ENCODE measurements at places on chromosomes 2 and 18.

DNA sequence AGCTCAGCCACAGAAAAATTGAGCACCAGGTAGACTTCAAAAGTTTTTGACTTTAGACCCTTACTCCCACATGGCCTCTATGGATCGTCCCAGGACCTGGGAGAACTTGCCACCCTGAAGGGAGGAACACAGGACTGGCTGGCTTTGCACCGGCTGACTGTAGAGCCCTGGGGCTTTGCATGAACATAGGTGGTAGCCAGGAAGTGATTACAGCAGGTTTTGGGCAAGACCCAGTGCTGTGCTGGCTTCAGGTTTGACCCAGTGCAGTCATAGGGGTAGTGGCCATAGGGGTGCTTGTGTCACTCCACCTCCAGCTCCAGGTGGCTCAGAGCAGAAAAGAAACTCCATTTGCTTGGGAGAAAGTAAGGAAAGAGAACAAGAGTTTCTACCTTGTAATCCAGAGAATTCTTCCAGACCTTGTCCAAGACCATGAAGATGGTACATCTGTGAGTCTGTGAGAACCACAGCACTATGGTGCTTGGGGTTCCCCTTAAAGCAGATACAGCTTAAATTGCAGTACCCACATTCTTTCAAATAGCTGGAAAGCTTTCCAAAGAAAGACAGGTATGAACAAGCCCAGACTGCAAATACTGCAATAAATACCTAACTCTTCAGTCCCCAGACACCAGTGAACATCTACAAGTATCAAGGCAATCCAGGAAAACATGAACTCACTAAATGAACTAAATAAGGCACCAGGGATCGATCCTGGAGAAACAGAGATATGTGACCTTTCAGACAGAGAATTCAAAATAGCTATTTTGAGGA lies 13.0 kb upstream of the SESTD1 start:
- no peak for DNase-seq

DNA sequence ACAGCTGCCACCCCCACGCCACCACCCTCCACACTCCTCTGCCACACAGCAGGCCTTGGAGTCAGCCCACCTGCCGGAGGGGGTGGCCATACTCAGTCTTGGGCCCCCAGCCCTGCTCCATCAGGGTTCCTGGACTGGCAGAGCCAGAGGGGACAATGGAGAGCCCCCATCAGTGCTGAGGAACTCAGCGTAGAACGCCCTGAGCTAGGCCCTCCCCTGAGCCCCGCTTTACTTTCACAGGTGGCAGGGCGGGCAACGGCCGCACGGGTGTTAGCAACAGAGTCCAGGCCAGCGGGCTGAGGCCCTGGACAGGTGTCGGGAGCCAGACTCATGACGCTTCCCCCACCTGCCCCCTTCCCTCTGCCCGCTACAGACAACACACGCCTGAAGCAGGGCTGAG lies 47.1 kb downstream of the FOSL2 start:
- DNase-seq, result no peak

DNA sequence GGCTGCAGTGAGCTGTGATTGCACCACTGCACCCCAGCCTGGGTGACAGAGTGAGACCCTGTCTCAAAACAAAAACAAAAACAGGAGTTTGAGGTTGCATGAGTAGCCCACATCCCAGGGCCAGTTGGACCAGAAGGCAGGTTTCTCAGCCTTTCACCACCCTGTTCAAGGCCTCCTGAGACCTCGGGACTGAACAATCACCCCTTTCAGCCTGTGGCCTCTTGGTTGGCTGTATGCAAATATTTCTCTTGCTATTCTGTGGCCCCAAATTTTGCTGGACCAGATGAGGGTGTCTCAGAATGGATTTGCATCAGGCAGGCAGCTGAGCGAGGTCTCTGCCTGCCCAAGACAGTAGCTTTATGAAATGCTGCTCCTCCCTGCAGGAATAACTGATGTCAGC lies 56.9 kb downstream of the DPYSL5 start:
- no peak for DNase-seq

GRCh38 chr2:217886091-217886490 lies 116.7 kb downstream of the TNS1 start:
- DNase-seq, result no peak

GRCh38 chr2:30115141-30115980 lies 31.4 kb upstream of the YPEL5 start:
- peak; percentile 83 for DNase-seq

DNA sequence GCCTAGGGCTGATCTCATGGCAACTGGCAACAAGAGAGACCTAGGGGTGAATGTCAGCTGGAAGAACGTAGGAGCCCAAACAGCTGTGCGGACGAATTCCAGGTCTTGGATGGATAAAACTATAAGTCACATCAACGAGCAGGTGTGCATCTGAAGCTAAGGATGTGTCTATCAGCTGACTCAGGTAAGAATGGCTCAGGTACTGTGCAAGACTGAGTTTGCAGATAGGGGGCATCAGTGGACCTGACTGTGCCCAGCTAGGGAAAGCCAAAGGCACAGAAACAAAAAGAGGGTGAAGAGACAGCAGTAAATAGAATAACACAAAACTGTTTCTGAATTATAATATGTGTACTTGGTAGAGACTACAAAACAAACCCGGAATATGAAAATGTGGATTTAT lies 357.3 kb downstream of the ZEB2 start:
- no peak for DNase-seq

DNA sequence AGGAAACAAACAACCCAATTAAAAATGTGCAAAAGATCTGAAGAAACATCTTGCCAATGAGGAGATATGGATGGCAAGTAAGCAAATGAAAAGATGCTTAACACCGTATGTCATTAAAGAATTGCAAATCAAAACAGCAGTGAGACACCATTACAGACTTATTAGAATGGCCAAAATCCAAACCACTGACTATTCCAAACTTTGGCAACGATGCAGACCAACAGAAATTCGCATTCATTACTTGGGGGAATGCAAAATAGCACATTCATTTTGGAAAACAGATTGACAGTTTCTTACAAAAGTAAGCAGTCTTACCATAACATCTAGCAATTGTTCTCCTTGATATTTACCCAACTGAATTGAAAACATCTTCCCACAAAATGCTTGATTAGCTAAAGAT lies 1118.7 kb downstream of the SUCLG1 start:
- DNase-seq, result no peak

GRCh38 chr2:138433995-138434951 lies 67.3 kb upstream of the SPOPL start:
- DNase-seq, result no peak

- no peak for DNase-seq
Measured at GRCh38 chr2:190563646-190564045, 29.1 kb upstream of the NEMP2 start.

DNA sequence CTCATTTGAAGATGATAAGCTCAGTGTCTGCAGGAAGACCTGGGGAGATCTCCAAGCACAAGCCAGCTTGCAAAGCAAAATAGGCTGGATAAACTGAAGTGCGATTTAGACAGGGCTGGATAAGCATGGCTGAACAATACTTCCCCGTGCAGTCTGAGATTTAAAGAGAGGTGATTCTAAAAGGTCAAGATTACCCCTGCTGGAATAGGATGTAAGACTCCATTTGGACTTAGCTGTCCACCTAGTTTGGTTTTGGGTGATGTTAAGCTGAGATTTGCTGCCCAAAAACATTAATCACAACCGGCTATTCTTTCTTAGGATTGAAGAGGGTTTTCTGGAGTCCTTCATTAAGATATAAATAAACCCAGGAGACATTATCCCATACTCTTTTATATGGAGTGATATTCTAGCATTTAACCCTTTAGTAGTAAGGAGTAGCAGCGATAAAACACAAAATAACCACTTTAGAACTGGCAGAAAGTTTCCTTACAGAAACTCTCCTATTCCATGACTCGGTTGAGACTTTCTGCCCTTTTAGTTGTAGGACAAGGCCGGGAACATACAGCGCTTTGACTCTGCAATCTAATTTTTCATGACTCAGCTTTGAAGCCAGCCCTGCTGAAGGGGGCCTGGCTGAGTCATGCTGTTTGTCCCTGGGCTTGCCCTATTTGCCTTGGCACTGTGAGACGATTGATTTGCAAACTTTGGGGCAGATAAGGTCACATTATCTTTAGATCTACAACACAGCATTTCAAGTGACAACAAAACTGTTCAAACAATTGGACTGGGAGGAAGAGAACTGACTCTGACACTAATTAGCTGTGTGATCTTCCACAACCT lies 238.2 kb downstream of the GCA start:
- DNase-seq, result peak; percentile 41

- DNase-seq, result no peak
Measured at GRCh38 chr18:34321066-34321465, 96.4 kb upstream of the NOL4 start.

DNA sequence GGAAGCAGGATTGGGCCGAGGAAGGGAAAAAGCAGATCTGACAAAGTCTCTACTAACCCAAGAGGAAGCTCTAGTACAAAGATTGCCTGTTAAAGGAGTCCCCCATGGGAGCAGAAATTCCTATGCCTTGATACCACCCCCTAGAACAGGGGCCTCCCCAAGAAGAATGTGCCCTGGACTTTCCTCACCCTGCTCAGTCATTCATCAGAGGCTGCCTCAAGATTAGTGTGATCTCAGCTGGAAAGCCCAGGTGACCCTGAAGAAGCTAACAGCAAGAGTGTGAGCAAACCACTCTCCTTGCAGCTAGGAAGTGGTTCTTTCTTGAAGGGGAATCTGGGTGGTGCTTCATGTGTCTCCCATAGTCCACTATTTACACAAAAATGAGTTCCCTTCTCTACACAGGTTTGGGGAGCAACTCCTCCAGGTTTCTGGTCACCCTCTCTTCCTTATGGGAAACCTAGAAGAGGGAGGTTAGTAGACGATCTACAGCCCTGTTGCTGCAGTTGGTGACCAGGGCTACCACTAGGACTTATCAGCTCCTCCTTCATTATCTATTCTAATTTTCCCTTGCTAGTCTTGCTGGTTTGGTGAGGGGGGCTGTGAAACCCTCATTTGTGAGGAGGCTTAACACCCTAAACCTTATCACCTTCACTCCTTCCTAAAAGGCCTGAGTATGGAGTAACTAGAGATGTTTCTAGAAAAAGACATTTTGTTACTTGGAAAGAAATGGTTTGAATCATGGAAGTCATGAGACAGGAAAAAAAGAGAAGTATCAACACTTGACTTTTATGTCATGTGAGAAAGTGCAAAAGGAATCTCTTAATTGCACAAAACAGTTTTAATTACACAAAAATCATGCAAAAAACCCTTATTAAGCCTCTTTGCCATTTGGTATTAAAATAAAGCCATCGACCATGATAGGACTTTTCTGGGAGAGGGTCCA lies 2.9 kb upstream of the WDR7 start:
- DNase-seq, result no peak

GRCh38 chr2:74321737-74322136 lies 21.5 kb downstream of the SLC4A5 start:
- DNase-seq, result no peak

DNA sequence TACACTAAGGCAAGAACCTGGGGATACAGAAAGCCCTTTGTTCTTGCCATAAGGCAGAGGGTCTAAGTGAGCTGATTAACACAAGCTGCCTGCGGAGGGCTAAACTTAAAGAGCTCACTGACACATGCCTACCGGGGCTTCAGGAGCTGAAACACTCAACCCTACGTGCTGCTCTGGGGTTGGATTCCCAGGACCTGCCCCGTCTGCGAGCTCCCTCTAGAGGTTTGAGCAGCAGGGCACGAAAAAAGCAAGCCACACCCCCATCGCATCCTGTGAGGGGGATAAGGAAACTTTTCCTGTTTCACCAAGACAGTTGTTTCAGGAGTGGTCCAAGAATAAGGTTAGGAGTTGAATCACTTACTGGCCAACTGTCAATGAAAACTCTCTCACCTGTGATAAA lies 562.1 kb downstream of the TMX3 start:
- DNase-seq, result no peak

GRCh38 chr2:159133797-159134196 lies 152.7 kb downstream of the WDSUB1 start:
- DNase-seq, result no peak

DNA sequence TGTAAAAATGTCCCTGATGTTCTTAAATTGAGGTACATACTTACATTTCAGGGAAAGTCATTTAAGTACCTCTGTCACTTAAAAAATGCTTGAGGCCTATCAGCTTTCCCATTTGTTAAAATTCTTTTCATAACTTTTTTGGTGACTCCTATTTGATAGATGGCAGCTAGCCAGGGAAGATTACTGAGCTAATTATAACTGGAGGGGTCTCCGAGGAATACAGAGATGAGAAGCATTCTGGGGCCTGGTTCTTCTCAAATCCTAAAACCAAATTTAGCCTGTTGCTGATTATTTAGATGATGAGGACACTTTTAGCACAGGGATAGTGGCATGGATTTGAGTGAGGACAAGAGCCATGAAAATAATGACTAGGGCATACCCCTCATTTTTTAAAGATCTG lies 4.8 kb downstream of the UGP2 start:
- DNase-seq, result no peak

GRCh38 chr18:76274468-76275289 lies 220.4 kb downstream of the ZNF516 start:
- no peak for DNase-seq

DNA sequence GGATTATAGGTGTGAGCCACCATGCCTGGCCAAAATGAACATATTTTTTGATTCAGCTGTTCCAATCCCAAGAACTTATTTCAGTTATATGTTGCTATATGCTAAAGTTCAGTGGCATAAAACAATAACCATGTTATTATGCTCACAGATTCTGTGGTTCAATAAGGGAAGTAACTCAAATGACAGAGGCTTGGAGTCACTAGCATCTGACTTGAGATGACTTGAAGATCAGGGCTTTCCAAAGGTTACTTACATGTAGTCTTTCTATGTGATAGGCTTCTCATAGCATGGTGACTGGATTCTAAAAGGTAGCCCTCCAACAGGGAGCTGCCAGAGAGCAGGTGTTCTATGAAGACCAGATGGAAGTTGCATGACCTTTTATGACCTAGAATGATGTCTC lies 17.2 kb downstream of the CLK1 start:
- DNase-seq, result no peak

DNA sequence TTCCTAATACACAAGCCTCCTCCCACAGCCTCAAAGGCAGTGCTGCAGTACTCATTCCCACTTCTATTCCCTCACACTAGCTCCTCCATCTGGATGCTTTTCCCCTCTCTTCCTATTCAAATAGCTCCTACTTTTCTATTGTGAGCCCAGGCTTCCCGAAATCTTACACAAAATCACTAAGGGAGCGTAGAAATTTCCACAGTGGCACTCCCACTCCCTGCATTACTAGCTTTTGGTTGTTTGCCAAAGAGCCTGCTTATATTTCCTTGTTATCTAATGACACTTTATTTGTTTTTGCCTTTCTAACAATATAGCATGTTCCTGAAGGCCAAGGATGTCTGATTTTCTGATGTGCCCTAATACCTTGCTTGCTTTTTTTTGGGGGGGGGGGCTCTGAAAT lies 10.9 kb downstream of the EPAS1 start:
- DNase-seq, result no peak

- DNase-seq, result no peak
Measured at GRCh38 chr2:75221862-75222261, 22.5 kb upstream of the TACR1 start.

GRCh38 chr2:12717191-12718014 lies 667 bp downstream of the TRIB2 start:
- DNase-seq, result peak; percentile 59

- DNase-seq, result no peak
Measured at GRCh38 chr2:100976645-100977391, 25.3 kb upstream of the RPL31 start.

GRCh38 chr2:50455351-50455939 lies 576.5 kb downstream of the NRXN1 start:
- DNase-seq, result no peak

Data from liver (tissue), 10 donors.